CD4-positive, alpha-beta T cell treated with Interleukin-17A for 1 hour (primary cell): ENCODE measurements at places on chromosomes 2 and 18.
A peak's percentile ranks its signal among the peaks of the same experiment; 100 is the strongest.

GRCh38 chr2:227117027-227117426 lies 47.0 kb downstream of the COL4A4 start:
- DNase-seq: no peak

- DNase-seq: peak; percentile 14
These were observed 9.2 kb upstream of the IL1A start for GRCh38 chr2:112793449-112793978.

DNA sequence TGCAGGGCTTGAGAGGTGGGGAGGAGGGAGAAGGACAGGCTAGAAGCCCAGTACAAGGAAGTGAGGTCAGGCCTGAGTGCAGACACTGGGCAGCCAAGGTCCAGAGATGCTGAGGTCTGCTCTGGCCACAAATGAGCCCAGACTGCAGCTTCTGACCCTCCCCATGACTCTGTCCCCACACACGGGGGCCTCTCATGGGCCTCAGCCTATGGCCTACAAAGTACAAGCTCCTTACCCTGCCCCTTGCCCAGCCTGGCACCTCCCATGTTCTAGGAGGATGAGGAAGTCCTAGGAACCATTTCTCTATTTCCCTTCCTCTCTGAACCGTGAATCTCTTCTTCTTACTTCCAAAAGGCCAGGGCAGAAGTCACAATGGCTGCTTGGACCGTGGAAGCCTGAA lies 193.8 kb downstream of the ANKRD30B start:
- DNase-seq: no peak

GRCh38 chr2:45003579-45004551 lies 5.4 kb downstream of the SIX2 start:
- DNase-seq: no peak

- DNase-seq: no peak
These were observed 45.0 kb downstream of the SLC4A1AP start for GRCh38 chr2:27708666-27709065.

DNA sequence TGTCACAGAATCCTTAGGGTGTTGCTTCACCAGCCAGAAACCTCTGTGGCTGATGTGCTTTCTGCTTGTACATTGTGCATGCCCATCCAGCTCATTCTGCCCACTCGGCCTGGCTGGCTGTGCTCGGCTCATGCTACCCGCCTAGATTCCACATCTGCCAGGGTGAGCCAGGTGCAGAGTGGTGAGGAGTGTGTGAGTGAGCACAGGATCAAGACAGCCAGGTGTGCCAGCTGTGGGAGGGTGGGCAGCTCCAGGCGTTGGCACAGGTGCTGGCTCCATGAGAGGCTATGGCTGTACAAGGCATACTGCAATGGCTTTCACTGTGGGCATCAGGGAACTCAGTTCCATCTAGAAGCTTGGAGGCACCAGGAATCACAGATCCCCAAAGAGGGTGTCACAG lies 1321.8 kb upstream of the CRIM1 start:
- no peak for DNase-seq

DNA sequence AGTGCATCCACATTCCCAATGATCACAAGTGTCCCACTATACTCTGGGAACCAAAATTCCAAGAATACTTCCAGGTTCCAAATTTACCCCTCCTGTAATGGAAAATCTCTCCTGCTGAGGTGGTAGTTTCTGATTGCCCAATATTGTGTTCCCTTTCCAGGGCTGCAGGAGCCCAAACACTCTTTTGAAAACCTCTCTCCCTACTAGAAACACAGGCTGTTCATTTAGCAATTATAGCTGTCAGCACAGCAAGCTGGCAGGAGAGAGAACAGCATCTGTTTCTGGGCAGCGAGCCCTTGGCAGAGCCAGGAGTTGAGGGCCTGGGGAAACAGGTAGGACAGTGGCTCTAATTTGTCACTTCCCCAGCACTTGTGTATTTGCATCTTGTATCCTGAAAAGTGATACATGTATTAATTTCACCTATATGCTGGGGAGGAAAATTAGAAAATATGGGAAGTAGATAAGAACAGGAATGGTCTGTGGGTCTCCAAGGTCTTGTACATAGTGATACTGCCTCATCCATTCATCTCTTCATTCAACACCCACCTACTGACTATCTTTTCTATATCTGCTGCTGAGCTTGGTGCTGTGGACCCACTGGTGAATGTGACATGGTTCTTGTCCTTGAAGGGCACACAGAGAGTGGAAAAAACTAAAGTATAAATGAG lies 16.9 kb upstream of the PAIP2B start:
- DNase-seq: no peak

DNA sequence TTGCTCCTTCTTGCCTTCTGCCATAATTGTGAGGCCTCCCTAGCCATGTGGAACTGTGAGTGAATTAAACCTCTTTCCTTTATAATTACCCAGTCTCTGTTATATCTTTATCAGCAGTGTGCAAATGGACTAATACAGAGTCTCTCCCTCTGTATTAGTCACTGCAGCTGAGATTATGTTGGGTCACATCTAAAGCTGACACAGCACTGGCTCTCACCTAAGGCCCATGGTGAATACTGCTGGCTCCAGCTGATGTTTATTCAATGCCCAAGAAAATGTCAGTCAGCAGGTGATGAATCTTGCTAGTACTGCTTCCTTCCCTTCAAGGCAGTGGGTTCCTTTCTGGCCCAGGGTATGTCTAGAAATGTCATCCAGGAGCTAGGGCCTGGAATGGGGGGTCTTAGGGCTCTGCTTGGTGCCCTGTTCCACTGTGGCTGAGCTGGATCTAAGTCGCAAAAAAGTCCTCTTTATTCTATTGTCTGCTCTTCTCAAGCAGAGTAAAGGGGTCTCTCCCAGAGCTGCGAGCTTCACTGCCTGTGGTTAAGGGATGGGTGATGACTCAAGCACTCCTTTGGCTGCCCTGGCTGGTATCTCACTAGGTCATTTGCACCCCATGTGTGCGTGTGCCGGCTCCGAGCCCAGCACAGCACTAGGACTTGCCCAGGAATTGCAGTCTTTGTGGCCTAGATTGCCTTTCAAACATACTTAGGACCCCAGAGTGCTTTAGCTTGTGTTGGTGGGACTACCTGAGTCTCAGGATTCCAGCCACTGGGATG lies 29.9 kb downstream of the PPP1R1C start:
- DNase-seq: no peak
